Activated naive CD8-positive, alpha-beta T cell treated with anti-CD3 and anti-CD28 coated beads, Interleukin-2, amount 50 U/mL, for 24 hours (primary cell): ENCODE measurements at places on chromosomes 5 and 9.

DNA sequence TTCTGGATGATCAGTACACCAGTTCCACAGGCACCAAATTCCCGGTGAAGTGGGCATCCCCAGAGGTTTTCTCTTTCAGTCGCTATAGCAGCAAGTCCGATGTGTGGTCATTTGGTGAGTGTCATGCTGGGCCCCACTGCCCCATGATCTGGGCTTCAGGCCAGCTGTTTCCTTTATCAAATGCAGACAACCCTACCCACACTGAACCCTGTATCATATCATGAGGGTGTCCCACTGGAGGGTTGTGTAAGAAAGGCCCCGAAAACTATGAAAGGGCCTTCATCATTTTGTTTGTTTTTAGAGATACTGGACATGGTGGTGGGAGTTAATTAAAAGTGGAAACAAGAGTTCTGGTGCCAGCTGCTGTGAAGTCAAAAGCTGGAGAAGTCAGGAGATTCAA lies 20.0 kb upstream of the CYFIP2 start:
- no peak for DNase-seq
- peak overlapping the region; percentile 12 for H3K4me3 ChIP-seq
- peaks cover 94% of the 10 kb centered on the region for H3K36me3 ChIP-seq
- peaks cover 87% of the 10 kb centered on the region for H3K4me1 ChIP-seq
- H3K27ac ChIP-seq = peak overlapping the region; percentile 92
- H3K27me3 ChIP-seq = no peaks in the 10 kb centered on the region

GRCh38 chr9:107211284-107211923 lies 71.7 kb upstream of the RAD23B start:
- no peaks in the 10 kb centered on the region for H3K36me3 ChIP-seq
- no peak overlapping the region for H3K4me3 ChIP-seq
- no peak overlapping the region for H3K27ac ChIP-seq
- H3K27me3 ChIP-seq = peaks cover 8% of the 10 kb centered on the region
- peaks cover 27% of the 10 kb centered on the region for H3K4me1 ChIP-seq
- no peak for DNase-seq

DNA sequence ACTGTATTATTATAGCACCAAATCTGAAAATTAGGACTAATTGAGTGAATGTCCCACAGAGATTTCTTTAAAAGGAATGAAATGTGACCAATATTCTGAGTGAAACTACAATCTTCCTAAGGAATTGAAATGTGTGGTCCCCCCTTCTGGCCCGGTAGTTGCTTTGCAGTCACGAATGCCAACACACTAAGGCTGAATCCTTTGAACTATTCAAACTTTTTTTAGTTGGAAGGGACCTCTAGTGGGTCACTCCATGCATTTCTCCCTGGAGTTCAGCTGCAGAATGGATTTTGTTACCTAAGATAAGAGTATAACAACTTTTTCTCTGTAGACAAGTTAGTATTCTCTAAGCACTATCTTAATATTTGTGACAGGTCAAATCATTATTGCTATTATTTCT lies 2.8 kb downstream of the CDH6 start:
- peaks cover 2% of the 10 kb centered on the region for H3K36me3 ChIP-seq
- H3K27me3 ChIP-seq = peaks cover 44% of the 10 kb centered on the region
- H3K4me1 ChIP-seq = peaks cover 2% of the 10 kb centered on the region
- DNase-seq = no peak

DNA sequence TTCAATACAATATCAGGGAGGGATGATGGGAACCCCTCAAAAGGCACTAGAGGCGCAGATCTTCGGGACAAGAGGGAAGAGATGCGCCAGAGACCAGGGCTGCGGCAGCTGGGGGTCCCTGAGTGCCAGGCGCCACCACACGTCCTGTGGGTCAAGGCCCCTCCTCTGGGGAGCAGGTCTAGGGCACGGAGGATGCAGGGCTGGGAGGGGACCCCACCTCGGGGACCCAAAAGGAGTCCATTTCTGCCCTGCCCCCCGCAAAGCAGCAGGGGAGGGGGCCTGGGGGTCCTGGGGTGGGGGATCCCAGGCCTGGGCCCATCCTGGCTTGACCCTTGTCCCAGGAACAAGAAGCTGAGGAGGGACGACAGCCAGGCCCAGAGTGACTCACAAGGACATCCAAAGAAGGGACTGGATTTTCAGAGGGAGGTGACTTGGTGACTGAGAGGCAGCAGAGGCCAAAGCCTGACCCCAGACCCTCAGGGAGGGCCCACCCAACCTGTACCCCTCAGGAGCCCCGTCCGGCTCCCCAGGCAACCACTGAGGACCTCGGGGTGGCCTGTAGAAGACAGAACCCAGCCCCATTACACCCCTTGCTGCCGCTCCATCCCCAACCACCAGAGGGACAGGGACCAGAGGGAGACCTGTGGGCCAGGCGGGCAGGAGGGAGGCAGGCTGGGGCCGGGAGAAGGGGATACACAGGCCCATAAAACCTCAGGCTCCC lies 54.2 kb downstream of the LRSAM1 start:
- no peak overlapping the region for H3K4me3 ChIP-seq
- H3K27ac ChIP-seq = no peak overlapping the region
- H3K4me1 ChIP-seq = no peaks in the 10 kb centered on the region
- H3K27me3 ChIP-seq = no peaks in the 10 kb centered on the region
- H3K36me3 ChIP-seq = no peaks in the 10 kb centered on the region
- DNase-seq = peak; percentile 39

DNA sequence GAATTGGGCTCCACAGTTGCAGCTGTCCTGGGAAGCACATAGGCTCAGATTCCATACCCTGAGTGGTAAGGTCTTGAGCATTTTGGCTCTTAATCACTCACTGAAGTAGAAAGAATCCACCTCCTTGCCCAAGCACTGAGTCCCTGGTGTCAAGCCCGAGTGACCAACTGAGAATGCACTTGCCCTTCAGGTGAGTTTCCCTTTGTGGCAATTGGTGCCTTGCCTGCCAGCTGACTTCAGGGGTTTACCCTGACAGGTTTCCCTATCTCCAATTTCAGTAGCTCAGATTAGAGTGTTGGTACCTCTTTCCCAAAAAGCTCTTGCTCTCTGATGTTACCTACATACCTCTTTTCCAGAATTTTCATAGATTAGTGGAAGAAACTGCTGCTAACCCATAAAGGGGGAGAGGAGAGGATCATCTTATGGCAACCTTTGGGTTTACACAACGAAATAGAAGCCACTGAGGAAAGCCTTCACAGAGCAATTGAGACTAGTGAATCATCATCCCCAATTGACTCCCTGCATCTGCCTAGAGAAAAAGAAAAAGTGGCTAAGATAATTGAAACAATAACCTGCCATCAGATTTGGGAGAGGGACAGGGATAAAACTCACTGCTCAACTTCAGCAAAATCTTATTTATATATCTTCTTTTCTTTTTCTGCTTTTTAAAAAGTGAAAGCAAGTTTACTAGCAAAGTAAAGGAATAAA lies 48.6 kb downstream of the CCL28 start:
- DNase-seq = no peak
- no peaks in the 10 kb centered on the region for H3K4me1 ChIP-seq
- H3K4me3 ChIP-seq = no peak overlapping the region
- no peak overlapping the region for H3K27ac ChIP-seq

GRCh38 chr9:130043654-130044623 lies 950 bp upstream of the FNBP1 start:
- peaks cover 21% of the 10 kb centered on the region for H3K36me3 ChIP-seq
- H3K27me3 ChIP-seq = no peaks in the 10 kb centered on the region
- H3K27ac ChIP-seq = peak overlapping the region; percentile 78

- H3K27me3 ChIP-seq = peaks cover 1% of the 10 kb centered on the region
- H3K4me1 ChIP-seq = peaks cover 48% of the 10 kb centered on the region
- H3K4me3 ChIP-seq = no peak overlapping the region
These were observed 45.9 kb downstream of the RGS3 start for GRCh38 chr9:113509463-113509862.

DNA sequence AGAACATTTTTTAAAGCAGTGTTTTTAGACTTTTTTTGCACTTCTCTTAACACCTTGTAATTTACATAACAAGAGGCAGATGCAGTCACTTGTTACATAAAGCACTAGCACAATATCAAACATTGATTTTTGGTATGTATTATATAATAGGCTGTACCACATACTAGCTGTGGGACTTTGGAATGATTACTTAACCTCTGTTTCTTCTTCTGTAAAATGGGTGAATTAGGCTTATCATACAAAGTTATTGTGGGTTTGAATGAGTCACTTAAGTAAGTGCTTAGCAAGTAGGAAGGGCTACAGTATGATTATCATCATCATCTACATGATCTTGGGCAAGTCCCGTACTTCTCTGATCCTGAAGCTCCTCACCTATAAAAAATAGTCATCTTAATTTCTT lies 2.1 kb downstream of the FAM81B start:
- no peak for DNase-seq
- H3K27ac ChIP-seq = no peak overlapping the region
- H3K4me3 ChIP-seq = no peak overlapping the region
- peaks cover 4% of the 10 kb centered on the region for H3K27me3 ChIP-seq
- H3K36me3 ChIP-seq = no peaks in the 10 kb centered on the region

DNA sequence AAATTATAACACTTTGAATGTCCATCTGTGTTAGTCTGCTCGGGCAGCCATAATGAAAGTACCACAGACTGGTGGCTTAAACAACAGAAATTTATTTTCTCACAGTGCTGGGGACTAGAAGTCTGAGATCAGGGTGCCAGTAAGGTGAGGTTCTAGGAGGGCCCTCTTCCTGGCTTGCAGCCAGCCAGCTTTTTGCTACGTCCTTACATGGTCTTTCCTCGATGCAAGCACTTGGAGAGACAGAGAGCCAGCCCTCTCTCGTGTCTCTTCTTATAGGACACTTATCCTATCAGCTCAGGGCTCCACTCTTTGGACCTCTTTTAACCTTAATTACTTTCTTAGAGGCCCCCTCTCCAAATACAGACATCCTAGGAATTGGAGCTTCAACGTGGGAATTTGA lies 351.8 kb downstream of the SPOCK1 start:
- DNase-seq = no peak
- H3K27ac ChIP-seq = no peak overlapping the region

DNA sequence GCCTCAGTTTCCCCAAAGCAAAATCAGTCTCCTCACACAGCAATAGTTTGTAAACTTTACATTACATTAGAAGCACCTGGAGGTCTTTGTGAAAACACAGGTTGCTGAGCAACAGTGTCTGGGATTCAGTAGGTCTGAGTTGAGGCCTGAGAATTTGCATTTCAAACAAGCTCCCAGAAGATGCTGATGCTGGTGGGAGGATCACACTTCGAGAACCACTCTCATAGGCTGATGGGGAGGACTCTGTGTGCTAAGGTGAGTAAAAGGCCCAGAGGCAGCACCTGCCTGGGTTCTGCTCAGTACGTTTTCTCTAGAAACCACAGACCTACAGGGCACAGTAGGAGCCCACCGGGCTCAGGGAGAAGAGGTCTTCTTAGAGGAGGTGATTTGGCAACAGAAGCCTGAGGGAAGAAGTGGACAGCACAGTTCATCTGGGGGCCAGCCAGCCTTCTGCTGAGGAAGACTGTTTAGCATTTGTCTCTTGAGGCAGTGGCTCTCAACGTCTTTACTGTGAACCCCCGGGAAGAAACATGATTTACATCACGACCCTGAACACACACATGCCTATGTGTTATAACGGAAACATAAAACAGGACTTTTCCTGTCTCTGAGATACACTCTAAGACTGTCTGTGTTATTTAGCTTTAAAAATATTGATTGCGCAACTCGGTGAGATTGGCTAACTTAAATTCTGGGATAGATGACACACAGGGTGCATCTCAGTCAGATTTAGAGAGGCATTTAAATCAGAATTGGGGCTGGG lies 24.8 kb upstream of the DENND1A start:
- no peaks in the 10 kb centered on the region for H3K36me3 ChIP-seq
- H3K4me3 ChIP-seq = no peak overlapping the region
- no peak overlapping the region for H3K27ac ChIP-seq
- no peak for DNase-seq

DNA sequence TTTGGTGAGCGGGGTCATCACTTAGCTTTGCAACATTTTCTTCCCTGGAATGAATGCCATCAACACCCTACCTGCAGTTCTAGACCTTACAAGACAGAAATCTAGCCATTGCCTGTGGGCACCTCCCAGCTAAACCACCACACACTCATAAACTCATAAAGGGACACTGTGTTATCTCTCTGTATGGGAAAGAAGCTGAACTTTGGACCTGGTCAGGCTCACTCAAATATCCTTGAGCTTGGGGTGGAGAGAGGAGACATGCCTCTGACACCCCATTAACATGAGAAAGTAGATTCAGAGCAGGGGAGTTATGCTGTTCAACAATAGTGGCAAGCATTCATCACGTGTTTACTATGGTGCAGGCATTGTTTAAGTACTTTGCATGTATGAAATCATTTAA lies 205.6 kb downstream of the ZNF462 start:
- H3K27me3 ChIP-seq = no peaks in the 10 kb centered on the region
- H3K27ac ChIP-seq = no peak overlapping the region
- H3K4me3 ChIP-seq = no peak overlapping the region
- DNase-seq = no peak
